Prostate gland (tissue), 2 donors: ENCODE measurements at places on chromosomes 13 and 19. TPM values are rescaled to one million over a fixed set of nuclear protein-coding genes. Genes with fewer than 3 reads are reported as not detected.

GRCh38 chr19:48708471-48708870 is 11.1 kb downstream of the MAMSTR start:
- H3K36me3 ChIP-seq = no peaks in the 10 kb centered on the region
- no peaks in the 10 kb centered on the region for H3K4me1 ChIP-seq
- no peak overlapping the region for H3K4me3 ChIP-seq
- no peaks in the 10 kb centered on the region for H3K27me3 ChIP-seq

DNA sequence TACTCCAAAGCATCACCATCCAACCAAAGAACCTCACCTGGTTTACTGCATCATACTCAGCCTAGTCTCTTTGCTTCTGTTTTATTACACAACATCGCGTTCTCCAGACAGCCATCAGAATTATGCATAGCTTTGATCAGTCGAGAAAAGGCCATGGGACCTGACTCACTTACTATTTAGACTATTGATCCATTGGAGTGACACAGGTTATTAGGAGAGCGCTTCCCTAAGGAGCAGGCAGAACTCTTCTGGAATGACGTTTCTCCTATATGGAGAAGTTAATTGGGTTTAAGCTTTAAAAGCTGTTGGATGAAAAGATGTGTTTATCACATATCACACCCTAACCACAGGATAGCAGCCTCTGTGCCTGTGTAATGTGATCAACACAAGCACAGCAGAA is 649.1 kb upstream of the SLC10A2 start:
- H3K36me3 ChIP-seq = no peaks in the 10 kb centered on the region
- H3K27me3 ChIP-seq = no peaks in the 10 kb centered on the region
- no peaks in the 10 kb centered on the region for H3K4me1 ChIP-seq
- no peak for DNase-seq

DNA sequence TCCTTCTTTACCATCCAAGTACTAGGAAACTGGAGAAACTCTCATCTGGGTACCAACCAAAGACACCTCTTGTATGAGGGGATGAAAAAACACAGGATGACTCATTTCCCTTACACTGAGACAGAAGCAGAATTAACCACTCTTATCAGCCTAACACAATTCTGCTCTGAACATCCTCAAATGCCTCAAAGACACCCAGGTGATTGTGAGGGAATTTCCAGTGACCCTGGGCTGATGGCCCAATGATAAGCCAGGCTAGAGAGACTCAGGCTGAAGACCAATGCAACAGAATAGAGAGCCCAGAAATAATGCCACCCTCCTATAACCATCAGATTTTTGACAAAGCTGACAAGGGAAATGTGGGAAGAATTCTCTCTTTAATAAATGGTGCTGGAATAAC is 7.0 kb downstream of the ZNF737 start:
- DNase-seq = no peak
- H3K4me3 ChIP-seq = no peak overlapping the region
- H3K4me1 ChIP-seq = no peaks in the 10 kb centered on the region
- no peaks in the 10 kb centered on the region for H3K27me3 ChIP-seq
- no peaks in the 10 kb centered on the region for H3K36me3 ChIP-seq

- H3K27ac ChIP-seq = no peak overlapping the region
- H3K4me3 ChIP-seq = no peak overlapping the region
- H3K4me1 ChIP-seq = no peaks in the 10 kb centered on the region
- no peaks in the 10 kb centered on the region for H3K27me3 ChIP-seq
Measured at GRCh38 chr13:82698941-82699340, 1183.3 kb downstream of the SLITRK1 start.

GRCh38 chr19:962683-963400 is 21.3 kb upstream of the WDR18 start:
- no peak for DNase-seq
- H3K36me3 ChIP-seq = no peaks in the 10 kb centered on the region
- no peak overlapping the region for H3K4me3 ChIP-seq

DNA sequence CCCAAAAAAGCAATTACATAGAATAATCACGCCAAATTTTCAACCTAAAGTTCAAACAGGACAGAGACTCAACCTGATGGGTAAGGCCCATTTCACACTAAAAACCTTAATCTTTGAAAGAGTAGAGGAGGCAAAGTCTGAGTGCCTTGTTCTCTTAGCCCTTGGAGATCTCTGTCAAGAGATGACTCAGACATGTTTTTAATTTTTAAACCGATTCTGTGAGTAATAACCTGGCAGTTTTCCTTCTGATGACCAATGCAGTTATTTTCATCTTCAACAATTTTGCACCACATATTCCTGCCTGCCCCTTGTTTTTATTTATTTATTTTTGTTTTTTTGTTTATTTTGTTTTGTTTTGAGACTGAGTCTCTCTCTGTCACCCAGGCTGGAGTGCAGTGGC is 11.5 kb upstream of the TNFSF9 start:
- no peak overlapping the region for H3K4me3 ChIP-seq
- H3K4me1 ChIP-seq = no peaks in the 10 kb centered on the region
- H3K27ac ChIP-seq = no peak overlapping the region
- no peaks in the 10 kb centered on the region for H3K36me3 ChIP-seq
- H3K27me3 ChIP-seq = no peaks in the 10 kb centered on the region
- DNase-seq = no peak

GRCh38 chr19:9962623-9963290 is 26.4 kb upstream of the OLFM2 start:
- no peak overlapping the region for H3K27ac ChIP-seq
- no peaks in the 10 kb centered on the region for H3K4me1 ChIP-seq
- H3K36me3 ChIP-seq = no peaks in the 10 kb centered on the region
- H3K27me3 ChIP-seq = no peaks in the 10 kb centered on the region
- H3K4me3 ChIP-seq = no peak overlapping the region

- H3K27ac ChIP-seq = no peak overlapping the region
- no peaks in the 10 kb centered on the region for H3K36me3 ChIP-seq
- no peak overlapping the region for H3K4me3 ChIP-seq
Measured at GRCh38 chr13:53336441-53337160, 308.0 kb downstream of the OLFM4 start.

DNA sequence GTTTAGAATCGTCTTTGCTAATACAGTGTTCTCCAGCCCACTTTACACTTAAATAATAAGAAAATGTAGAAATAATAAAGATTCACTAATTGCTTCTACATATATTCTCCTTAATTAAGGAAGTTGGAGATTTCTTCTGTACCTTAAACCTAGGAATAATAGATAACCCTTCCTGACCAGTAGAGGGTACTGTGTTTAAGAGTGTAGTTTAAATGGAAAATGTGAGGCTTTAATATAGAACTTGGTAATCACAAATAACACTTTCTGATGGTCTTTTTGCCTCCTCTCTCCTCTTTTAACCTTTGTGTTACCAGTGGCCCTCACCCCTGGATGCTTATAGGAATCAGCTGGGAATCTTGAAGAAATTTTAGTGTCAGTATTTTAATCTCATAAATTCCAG is 20.7 kb downstream of the POMP start:
- no peaks in the 10 kb centered on the region for H3K36me3 ChIP-seq
- H3K4me1 ChIP-seq = no peaks in the 10 kb centered on the region
- H3K27me3 ChIP-seq = no peaks in the 10 kb centered on the region
- no peak overlapping the region for H3K4me3 ChIP-seq
- no peak for DNase-seq

Gene WDR87
- 2.0 TPM for total RNA-seq

Gene BEST2
- total RNA-seq = not detected

Gene GPR18
- total RNA-seq = 1.4 TPM

Gene ZNF101
- 7.1 TPM for total RNA-seq
